PC-3 (cell line): ENCODE measurements at places on chromosomes 6 and 20. TPM values are rescaled to one million over a fixed set of nuclear protein-coding genes. Genes with fewer than 3 reads are reported as not detected.

The ADGRF5 gene
- total RNA-seq, result 0.75 and 1.6 TPM in 2 replicates

The MPIG6B gene
- total RNA-seq, result not detected in 2 replicates

The OPRM1 gene
- total RNA-seq, result not detected in 2 replicates

GRCh38 chr6:136051140-136051775, 198.9 kb downstream of the MTFR2 start:
- no peak for DNase-seq

DNA sequence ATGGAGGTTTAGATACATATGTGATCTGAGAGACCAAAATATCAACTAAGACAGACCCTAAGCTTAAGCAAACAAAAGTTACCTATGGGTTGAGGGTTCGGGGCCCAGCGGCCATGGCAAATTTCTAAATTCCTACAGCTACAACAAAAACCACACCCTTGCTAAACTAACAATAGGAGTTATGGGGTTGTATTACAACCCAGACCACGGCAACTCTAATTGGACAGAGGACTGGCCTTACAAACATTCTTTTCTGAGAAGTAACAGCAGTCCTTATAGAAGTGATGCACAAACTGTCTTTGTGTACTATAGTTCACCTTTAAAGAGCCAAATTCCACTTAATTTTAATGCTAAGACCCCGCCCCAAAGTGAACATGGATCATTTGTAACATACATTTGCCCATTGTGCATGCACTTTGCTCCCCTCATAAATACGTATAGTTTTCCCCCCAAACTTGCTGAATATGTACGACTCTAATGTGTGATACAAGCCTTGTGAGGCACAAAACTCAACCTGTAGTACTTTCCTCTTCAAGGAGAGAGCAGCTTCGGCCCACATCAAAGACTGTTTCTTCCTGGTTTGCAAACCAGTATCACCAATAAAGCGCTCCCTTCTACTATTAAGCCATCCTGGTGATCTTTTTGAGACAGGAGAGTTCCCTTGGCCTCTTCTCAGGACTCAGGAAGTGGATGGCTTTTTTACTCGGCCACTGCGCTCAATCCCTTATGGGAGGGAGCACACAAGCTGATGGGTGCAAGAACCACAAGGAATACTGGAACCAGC, 25.6 kb upstream of the MBOAT1 start:
- peak; percentile 65 for DNase-seq

The RBM24 gene
- total RNA-seq, result 2.0 and 3.2 TPM in 2 replicates

The ERVFRD-1 gene
- total RNA-seq, result not detected in 2 replicates

DNA sequence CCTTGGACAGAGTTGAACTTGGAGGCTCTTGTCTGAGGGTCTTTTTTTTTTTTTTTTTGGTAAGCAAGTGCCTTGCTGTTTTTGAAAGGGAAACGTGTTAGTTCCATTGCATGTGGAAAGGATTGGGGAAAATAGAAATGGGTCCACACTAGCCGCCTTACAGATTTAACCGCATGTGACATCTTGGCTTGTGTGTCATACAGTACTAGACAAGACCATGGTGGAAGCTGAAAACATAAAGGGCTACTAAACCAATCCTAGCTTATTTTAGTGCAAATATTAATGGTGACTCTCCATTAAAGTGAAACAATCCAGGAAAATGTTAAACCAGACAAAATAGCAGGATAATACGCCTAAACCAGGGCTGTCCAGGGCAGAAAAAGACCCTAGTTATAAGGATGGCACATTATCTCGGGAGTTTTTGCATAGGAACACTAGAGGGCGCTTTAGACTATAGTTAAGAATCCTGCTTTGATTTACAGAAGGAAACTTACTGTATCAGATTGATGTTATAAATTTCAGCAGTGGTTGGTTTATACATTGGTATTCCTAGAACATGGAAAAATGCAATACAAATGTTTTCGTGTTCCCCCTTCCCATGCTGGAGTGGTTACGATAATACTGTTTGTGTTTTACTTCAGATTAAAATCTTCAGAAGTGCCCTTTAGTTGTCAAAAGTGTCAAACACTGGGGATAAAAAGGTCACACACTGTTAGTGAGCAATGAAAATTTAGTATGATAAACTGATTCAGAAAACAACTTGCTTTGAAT, 59.8 kb upstream of the DEK start:
- DNase-seq, result peak; percentile 78

The GSTA2 gene
- total RNA-seq, result not detected in 2 replicates

GRCh38 chr6:39072830-39073229, 24.2 kb downstream of the GLP1R start:
- no peak for DNase-seq

The LY6G6D gene
- total RNA-seq, result not detected in 2 replicates

- DNase-seq, result no peak
These were observed 14.0 kb upstream of the PLCB1 start for GRCh38 chr20:8118039-8118438.

The FOXQ1 gene
- 7.5 and 12.4 TPM in 2 replicates for total RNA-seq

The SYNE1 gene
- total RNA-seq, result 11.6 and 16.7 TPM in 2 replicates
